ENCODE measurements at places on chromosomes 1 and 21.
A peak's percentile ranks its signal among the peaks of the same experiment; 100 is the strongest.

- DNase-seq: no peak
Measured at GRCh38 chr21:14582934-14583628, 37.0 kb upstream of the SAMSN1 start.

- DNase-seq: no peak
Measured at GRCh38 chr1:25068316-25068715, 138.2 kb upstream of the RUNX3 start.

DNA sequence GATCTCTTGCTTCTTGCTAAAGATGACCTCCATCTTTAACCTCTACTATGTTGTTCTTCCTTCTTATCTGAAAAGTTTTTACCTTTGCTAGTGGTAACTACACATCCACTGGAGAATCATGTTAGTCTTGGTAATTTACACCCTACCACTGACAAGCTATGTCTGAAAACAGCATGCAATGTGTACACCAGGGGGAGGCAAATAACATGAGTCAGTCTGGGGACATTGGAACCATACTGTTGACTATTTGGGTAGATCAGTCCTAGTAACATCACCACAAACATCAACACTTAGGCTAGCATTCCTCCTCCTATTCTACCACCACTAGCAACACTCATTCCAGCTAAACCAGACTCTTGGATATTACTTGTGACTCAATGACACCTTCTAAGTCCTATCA lies 549.0 kb downstream of the KCNT2 start:
- no peak for DNase-seq

DNA sequence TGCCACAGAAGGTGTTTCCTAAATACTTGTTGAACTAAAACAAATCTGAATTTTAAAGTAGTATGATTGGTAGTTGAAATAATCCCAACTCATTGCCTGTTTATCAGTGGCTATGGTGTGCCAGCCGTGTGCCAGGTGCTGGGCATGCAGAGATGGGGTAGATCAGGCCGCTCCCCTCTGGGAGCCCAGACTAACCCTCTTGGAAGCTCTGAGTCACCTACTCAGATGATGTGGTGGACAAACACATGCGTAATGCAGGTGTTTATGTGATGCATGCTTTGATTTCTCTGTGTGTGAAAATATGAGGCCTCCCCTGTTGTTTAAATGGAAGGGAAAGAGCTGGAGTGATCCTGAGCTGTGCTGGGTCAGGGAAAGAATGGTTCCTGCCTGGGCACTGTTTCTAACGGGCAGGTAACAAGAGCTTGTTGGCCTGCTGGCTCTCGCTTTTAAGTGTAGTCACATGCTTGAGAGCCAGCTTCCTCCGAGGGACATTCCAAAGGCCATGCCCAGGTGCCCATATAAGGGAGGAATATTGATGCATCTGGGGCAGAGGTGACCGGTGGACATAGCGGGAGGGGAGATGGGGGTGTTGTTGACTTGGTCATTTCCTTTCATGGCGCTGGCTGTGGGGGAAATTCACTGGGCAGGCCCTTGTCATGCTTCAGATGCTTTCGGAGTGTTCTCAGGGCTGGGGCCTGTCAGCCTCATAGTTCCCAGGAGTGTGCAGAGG lies 10.2 kb downstream of the MFN2 start:
- DNase-seq: no peak

GRCh38 chr21:44521301-44521927 lies 18.6 kb downstream of the KRTAP10-1 start:
- peak; percentile 10 for DNase-seq

GRCh38 chr1:117128323-117129079 lies 7.0 kb upstream of the TRIM45 start:
- no peak for DNase-seq

DNA sequence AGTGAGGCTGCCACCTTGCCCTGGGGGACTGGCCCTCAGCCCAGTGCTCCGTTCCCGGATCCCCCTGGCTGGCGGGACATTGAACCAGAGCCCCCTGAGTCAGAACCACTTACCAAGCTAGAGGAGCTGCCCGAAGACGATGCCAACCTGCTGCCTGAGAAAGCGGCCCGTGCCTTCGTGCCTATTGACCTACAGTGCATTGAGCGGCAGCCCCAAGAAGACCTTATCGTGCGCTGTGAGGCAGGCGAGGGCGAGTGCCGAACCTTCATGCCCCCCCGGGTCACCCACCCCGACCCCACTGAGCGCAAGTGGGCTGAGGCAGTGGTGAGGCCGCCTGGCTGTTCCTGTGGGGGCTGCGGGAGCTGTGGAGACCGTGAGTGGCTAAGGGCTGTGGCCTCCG lies 1.3 kb downstream of the TMEM79 start:
- DNase-seq: no peak

DNA sequence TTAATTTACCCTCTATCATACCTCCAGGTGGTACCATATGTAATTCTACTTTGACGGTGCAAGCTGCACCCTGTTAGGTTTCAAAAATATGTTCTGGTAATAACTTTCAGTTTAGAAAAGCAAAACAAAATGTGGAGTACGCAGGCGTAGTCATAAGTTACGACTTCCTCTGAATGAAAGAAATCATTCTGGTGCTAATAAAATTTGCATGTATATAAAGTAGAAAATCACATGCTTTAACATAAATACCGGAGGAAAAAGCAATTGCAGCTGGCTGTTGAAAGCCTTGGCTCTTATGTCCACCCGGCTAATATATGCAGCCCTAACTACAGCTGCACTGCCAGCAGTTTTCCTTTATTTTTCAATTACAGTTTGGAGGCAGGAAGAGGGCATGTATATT lies 65.2 kb upstream of the TMPRSS15 start:
- DNase-seq: no peak

DNA sequence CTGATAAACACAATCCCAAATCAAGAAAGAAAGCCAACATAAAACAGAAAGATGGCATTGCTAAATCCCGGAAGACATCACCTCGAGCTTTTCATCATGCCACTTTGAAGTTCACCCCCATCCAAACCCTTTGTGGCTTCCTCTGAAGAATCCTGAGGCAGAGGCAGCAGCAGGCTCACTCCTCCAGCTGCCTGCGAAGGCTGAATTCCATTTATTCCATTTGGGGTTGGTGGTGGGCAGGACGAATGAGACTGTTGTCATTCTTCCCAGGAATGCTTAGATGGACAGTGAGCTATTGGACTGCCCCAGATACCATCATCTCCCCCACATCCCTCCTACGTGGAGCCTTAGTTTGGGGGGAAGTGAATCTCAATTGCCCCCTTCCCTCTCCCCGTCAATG lies 437.5 kb downstream of the SMYD3 start:
- no peak for DNase-seq

- DNase-seq: no peak
Measured at GRCh38 chr1:173208868-173209267, 1.7 kb upstream of the TNFSF4 start.

- DNase-seq: no peak
Measured at GRCh38 chr1:172041742-172042141, 200.4 kb downstream of the DNM3 start.

GRCh38 chr1:1177452-1178206 lies 3.9 kb downstream of the TTLL10 start:
- DNase-seq: no peak

DNA sequence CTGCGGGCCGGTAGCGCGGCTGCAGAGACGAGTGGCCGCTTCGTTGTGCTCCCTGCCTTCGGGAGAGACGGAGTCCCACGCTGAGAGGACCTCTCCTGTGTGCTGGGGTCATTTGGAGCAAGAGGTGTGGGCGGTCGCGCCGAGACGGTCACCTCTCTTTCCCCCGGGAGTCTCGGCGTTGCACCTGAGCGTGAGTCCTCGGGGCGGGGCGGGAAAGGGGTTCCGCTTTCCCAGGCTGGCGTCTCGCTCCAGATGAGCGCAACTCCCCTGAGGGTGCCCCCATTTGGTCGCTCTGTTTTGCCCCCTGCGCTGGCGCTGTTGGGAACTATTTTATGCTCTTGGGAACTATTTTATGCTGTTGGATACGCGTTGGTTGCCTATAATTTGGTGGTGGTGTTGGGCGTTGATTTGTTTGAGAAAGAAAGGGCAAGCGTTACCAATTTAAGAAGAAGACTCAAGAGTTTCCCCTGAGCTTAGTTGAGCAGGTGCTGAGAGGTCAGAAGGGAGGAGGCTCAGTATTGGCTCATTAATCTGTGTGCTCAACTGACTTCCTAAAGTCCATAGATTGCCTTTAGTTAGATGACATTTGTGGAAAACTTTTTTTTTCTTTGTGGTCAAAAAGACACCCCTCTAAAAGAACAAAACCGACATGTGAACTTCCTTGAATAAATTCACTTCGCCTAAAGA lies 683 bp downstream of the LRRC8B start:
- peak; percentile 69 for DNase-seq

- DNase-seq: no peak
Measured at GRCh38 chr1:156346636-156347035, 8.3 kb downstream of the TSACC start.
